ENCODE measurements at places on chromosomes 12 and 14.

DNA sequence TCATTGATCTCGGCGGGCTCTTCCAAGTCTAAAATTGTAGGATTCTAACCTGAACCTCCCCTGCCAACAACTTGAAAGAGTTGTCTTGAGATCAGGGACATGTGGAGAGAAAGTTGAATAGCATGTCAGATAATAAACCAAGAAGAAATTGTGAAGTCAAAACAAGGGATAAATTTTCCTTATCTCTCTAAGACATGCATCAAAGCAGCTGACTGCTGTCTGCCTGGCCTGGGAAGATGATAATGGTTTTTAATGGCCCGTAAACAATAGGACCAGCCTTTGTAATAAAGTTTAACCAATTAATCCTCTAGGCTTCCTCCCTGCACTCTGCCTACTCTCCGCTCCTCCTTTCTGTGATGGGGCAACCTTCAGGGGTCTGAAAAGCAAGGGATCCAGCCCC lies 67.9 kb downstream of the DPF3 start:
- no peak for DNase-seq

DNA sequence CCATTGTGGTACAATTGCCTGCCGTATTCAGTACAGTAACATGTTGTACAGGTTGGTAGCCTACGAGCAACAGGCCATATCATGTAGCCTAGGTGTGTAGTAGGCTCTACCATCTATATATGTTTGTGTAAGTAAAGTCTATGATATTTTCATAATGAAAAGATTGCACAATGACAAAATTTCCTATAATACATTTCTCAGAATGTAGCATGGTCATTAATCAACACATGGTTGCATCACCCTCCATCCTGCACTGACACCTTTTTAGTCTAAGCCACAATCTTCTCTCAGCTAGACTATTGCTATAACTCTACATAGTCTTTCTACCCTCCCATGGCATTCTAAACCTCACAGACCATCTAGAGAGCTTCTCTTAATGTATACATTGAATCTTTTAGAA lies 158.5 kb upstream of the HMGA2 start:
- DNase-seq = no peak

DNA sequence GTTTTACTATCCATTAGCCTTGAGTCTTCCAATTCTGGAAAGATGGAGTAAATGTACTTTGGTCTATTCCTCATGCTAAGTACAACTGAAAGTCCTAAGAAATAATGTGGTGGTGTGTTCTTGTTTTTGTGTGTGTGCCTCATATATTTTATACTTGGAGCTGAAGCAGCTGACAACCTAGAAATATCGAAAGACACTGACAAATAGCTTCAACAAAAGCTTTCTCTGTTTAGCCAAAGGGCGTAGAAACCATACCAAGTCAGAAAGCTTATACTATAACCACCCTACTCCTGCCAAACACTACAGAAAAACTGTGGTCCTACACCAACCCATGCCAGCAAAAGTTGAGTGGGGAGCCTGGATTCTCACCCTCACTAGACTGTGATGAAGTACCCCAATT lies 188.4 kb downstream of the GPHN start:
- no peak for DNase-seq

GRCh38 chr12:95637471-95638155 lies 86.3 kb upstream of the USP44 start:
- DNase-seq = no peak
